ENCODE measurements at places on chromosomes 1 and 21. TPM values are rescaled to one million over a fixed set of nuclear protein-coding genes. Genes with fewer than 3 reads are reported as not detected.

Gene SYCP1
- total RNA-seq, result not detected

Gene SPATA1
- 1.6 TPM for total RNA-seq

Gene ST6GALNAC5
- 0.22 TPM for total RNA-seq

Gene MAP10
- 1.1 TPM for total RNA-seq

Gene KRTAP12-4
- total RNA-seq, result not detected

Gene PTPN14
- total RNA-seq, result 10.7 TPM

Gene SPRR4
- not detected for total RNA-seq

Gene CA14
- total RNA-seq, result not detected

Gene OR2G6
- not detected for total RNA-seq

Gene ACTL8
- total RNA-seq, result 1.8 TPM

Gene RGS8
- total RNA-seq, result not detected

Gene MAN1C1
- 0.77 TPM for total RNA-seq

Gene DMBX1
- 0.61 TPM for total RNA-seq

Gene FNDC5
- 0.25 TPM for total RNA-seq

Gene CRABP2
- total RNA-seq, result 9.1 TPM

Gene USP24
- 13.2 TPM for total RNA-seq

Gene DYRK3
- total RNA-seq, result 9.7 TPM

Gene CFAP107
- total RNA-seq, result not detected

Gene DPT
- total RNA-seq, result not detected

Gene CHIA
- not detected for total RNA-seq
